Activated T-helper 1 cell treated with Interleukin-2 at 50 U/mL for 16 hours (primary cell): ENCODE measurements at places on chromosomes 1 and 21.
A peak's percentile ranks its signal among the peaks of the same experiment; 100 is the strongest.

GRCh38 chr1:113765306-113766230 lies 6.3 kb upstream of the PHTF1 start:
- no peak for DNase-seq

DNA sequence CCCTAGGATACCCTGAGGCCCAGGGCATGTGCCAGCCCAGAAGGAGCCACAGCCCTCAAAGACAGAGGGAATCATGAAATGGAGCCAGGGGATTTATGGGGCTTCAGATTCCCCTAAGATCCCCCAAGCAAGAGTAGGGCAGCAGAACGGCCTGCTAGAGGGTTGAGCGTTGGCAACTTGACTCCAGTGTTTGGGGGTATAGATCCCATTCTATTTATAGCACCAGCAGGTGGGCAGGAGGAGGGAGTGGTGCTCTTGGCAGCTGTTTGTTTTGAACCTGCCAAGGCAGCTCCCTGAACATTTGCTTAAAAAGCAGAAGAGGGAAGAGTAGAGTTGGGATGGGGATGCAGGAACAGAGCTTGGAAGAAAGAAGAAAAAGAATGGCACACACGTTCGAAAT lies 33.7 kb downstream of the GLUL start:
- DNase-seq: no peak

DNA sequence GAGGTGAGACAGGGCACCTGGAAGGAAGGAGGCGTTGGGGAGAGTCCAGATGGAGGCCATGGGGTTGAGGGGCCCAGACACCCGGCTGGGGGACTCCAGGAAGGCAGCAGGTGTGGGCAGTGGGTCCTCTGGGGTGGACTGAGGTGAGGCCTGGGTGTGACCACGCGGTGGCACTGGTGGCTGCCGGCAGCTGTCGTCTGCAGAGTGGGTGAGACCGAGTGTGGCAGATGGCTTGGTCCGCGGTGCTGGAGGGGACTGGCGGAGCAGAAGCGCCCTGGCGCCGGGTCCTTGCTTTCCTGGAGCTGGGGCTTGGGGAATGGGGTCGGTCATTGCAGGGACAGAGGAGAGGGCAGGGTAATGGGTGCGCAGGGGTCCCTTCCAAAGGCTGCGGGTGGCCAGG lies 12.5 kb downstream of the AGRN start:
- DNase-seq: no peak

GRCh38 chr1:174017231-174017970 lies 4.8 kb downstream of the RC3H1 start:
- DNase-seq: no peak

- DNase-seq: peak; percentile 31
Observed at GRCh38 chr1:235075048-235075776, 53.4 kb downstream of the TOMM20 start.

DNA sequence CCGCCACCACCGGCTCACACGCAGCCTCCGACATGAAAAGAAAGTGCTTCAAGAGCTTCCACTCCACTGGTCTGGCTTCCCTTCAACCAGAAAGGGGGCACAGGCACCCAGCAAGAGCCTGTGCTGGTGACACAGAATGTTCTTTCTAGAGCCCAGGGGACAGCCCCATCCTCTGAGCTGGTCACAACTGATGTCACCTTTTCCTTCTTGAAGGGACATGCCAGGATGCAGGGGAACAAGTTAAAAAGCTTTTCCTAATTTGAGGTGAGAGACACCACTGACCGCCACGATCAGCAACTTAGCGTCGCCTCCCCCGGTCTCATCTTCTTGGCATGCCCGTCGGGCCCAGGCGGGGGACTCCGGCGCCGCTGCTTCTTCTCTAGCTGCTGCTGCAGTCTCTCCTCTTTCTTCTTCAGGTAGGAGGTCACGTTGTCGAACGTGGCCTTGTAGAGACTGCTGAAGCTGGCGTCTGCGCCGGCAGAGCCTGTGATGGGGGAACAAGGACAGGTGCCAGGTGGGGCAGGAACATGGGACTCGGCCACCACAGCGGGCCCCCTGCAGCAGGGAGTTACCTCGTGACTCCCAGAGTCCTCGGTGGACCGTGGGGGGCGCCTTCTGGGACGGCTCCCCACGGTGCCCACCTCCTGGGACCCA lies 29.5 kb downstream of the WDR4 start:
- DNase-seq: no peak

DNA sequence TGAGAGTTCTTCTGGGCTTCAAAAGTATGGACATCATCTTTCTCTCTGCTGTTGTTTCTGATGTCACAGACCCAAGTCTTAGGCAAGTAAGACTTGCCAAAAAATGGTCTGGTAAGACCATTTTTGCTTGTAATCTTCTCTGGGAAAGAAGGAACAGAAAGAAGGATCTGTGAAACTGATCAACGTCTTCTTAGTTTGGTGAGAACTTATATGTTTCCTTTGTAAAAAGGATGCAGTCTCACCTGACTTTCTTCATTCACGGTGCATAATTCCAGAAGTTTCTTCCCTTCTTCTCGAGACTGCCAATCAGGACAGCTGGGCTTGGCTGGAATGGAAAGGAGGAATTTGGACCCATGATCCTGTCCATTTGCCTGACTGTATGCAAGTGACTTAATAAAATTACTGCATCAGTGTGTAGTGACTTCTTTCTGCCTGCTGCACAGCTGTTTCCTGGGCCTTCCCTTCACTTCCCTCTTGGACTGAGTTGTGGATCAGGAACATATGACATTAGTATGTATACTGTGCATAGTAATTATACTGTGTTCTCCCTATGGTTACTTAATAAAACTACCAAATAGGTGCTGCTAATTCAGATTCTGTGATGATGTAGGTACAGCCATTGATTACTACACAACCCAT lies 7.6 kb upstream of the DENND1B start:
- no peak for DNase-seq

GRCh38 chr1:24257373-24257772 lies 61.8 kb upstream of the GRHL3 start:
- DNase-seq: no peak

- DNase-seq: no peak
Observed at GRCh38 chr1:229991724-229992333, 75.2 kb upstream of the GALNT2 start.

- DNase-seq: no peak
Observed at GRCh38 chr1:67604778-67605177, 80.2 kb upstream of the GADD45A start.

DNA sequence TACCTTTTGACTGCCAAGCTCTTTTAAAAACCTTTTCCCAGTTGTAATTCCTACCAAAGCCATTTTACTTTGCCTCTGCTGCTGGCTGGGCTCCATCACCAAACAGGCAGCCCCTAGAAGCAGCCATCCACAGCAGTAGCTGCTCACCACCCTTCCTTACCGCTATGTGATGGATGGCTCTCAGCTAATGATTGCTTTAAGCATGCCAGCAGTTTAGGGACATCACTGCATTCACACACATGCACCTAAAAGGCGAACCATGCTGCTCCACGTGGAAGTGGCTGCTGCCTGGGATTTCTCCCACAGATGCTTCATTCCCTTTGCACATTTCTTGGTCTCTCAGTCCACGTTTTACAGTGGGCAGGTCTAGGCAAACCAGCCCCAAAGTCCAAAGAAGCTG lies 46.3 kb upstream of the PDE9A start:
- no peak for DNase-seq

GRCh38 chr1:62198781-62199125 lies 4.1 kb downstream of the L1TD1 start:
- no peak for DNase-seq

- no peak for DNase-seq
Observed at GRCh38 chr21:35005560-35006224, 43.4 kb downstream of the RUNX1 start.

DNA sequence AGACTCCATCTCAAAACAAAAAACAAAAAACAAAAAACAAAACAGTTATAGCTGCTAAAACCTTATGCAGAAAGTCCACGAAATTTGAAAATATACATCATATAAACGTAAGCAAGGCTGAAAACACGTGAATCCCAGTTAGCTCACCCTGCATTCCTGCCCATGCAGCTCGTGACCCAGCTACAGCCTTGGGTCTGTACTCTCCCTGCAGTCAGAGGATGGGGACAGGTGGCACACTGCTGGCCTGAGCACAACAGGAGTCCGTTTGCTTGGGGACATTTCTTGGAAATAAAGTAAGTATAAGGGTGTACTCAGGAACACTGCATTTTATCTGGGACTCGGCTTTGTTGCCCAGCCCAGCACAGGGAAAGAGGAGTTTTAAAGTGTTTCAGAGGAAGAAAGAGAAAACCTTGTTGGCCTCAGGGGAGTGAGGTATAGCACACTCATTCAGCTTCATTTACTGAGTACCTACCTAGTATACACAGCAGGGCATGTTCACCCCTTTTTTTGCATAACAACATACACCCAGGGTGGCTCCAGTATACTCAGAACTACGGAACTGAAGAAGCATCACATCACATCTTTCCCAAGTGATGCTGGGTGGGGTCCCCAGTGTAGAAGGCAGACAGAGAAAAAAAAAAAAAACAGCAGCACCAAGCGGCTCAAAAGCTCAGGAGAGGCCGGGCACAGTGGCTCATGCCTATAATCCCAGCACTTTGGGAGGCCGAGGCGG lies 44.1 kb downstream of the CAPZB start:
- DNase-seq: no peak

DNA sequence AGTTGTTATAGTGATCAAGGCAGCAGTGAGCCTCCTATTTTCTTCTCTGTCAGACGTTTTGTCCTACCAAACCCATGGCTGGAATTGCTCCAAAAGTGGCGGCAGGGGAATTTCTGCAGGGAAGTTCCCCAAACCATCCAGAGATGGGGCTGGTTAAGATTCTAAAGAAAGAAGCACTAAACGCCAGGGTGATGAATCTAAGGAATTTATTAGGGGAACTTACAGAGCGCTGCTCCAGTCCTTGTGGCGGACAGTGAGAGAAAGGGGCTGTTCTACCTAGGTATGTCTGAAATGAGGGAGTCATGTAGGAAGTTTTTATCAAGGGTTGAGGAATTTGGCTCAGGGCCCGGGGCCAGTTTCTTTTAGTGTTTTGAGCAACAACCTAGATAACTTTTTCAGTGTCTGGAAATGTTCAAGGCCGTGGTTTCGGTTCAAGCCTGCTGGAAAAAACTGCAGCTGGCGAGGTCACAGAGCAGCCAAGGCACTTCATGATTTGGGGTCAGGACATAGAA lies 222.4 kb upstream of the B3GALT2 start:
- DNase-seq: no peak

GRCh38 chr1:179773264-179773663 lies 30.2 kb downstream of the FAM163A start:
- DNase-seq: no peak

DNA sequence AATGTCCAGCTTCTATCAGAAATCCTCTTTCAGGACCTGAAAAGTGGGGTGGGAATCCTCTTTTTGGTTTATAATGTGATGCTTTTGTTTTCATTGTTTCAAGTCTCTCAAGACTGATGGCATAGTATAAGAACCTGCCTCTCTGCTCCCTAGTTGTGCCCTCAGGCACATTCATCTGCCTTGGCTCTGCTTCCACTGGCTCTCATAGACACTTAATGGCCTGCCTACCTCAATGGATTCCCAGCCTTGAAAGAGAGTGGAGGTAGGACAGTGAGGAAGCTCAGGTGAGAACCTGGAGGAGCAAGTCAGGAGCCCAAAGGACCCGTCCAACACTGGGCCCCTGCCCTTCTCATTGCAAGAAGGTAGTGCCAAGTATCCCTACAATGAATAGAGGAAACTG lies 4.8 kb downstream of the TTLL7 start:
- no peak for DNase-seq

DNA sequence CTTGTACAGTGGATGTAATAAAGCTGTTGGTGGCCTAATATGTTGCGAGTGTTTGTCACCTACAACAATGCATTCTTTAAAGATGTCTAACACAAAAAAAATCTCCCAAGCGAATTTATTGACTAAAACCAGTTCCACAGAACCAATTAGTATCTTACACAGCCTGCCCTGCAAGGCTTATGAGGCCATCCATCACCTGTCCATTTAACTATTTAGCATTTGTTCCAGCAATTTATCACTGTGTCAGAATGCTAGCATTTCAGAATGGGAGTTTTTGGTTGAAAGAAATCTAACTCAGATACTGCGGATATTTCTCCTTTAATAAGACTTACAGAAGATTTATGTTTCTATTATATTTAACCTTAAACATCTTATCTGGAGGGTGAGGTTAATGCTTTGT lies 831.1 kb upstream of the PRMT6 start:
- DNase-seq: no peak

DNA sequence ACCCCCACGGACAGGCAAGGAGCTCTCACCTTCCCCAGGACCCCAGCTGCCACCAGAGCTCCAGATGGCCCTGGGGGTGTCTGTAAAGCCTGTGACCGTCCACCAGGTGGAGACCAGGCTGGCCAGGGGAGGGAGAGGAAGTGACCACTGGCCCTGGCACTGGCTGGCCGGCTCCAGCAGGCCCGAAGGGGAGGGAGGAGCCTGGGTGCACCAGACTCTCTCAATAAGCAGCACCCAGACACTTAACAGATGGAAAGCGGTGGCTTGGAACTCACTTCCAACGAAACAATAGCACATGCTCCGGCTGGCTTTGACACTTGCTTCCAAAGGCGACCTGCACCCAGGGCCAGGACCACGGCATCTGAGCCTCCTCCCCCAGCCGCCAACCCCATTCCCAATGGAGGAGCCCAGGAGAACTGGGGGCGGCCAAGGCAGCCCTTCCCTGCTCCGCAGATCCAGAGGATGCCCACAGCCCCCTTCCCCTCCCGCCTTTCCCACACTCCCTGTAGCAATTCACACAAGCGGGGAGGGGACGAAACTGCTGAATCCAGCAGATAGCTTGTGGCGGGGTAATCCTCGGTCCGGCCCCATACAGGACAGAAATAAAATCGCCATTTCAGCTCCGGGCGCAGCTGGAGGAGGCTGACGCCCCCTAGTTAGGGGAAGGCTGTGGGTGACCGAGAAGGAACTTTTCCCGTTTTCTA lies 742 bp upstream of the PDE9A start:
- DNase-seq: no peak

DNA sequence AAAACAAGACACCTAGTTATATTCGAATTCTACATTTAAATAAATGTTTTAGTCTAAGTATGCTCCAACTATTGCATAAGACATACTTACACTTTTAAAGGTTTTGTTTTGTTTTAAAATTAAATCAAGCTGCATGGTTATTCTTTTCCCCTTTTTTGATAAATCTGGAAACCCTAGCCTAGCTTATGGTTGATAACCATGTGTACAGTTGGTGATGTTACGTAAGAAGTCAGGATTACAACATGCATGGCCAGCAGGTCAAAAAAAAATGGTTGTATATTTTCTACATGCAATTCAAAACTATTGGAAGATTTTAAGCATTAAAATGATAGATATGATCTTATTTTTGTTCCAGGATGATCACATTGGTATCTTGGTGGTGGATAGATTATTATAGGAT lies 1600.6 kb downstream of the PLA2G4A start:
- DNase-seq: no peak

DNA sequence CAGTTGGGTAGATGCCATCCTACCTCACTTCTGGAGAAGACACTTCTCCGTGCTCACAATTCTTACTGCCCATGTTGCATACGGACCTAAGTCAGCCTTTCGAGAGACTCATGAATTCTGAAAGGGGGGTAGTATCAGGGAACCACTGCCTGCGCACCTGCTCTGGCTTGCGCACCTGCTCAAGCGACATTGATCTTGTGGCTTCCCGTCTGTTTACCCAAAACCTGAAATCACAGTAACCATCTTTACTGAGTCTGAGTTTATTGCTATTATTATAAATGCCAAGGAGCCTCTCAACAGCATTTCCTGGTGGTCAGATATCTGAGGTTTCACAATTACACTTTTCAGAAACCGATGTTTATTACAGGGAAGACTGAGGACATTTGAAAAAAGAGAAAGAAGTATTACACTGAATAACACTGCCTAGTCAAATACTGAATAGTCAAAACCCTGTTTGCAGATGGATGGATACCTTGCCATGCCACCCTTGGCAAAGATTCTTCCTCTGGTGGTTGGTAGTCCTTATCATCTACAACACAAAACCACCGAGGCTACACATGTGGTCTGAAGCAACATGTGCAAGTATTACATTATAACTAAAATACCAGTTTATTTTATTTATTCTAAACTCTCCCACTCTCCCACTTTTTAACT lies 208.7 kb downstream of the SIPA1L2 start:
- no peak for DNase-seq
